ENCODE measurements at places on chromosomes 2 and 18.

GRCh38 chr18:23232331-23232730 lies 97.0 kb downstream of the CABLES1 start:
- no peak for DNase-seq

DNA sequence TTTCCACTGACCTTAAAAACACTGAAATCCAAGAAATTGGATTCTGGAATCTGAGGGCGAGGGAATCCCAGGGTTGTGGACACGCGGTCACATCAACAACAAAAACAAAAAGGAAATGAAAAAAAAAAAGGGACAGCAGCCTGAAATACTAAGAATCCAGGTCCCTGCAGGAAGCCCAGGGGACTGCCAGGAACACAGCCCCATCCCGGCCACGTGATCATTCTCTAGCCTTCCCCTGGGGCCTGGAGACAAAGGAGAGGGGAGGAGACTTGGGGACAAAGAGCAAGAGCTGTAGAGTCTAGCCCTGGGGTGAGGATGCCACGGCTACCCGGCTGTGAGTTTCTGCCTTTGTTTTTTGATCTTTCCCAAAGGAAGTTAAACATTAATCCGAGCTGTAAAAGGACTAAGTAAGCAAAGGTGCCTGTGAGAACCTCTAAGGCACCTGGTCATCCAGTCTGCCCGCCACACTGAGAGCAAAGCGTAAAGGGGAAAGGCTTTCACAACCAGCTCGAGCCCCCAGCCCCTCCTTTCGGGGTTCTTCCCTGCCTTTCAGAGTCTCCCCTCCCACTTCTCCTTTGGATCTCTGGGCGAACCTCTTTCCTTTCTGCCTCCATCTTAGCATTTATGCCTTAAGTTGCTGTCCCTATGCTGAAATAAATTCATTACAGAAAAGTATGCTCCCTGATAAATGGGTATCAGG lies 57.9 kb upstream of the MSH2 start:
- DNase-seq: no peak

GRCh38 chr2:239630618-239631286 lies 229.9 kb upstream of the HDAC4 start:
- peak; percentile 23 for DNase-seq

- no peak for DNase-seq
Observed at GRCh38 chr18:7492385-7492784, 74.7 kb upstream of the PTPRM start.
